Activated naive CD4-positive, alpha-beta T cell (primary cell): ENCODE measurements at places on chromosomes 2 and 18.

GRCh38 chr2:38446418-38446817 lies 69.3 kb upstream of the ATL2 start:
- no peak for DNase-seq

DNA sequence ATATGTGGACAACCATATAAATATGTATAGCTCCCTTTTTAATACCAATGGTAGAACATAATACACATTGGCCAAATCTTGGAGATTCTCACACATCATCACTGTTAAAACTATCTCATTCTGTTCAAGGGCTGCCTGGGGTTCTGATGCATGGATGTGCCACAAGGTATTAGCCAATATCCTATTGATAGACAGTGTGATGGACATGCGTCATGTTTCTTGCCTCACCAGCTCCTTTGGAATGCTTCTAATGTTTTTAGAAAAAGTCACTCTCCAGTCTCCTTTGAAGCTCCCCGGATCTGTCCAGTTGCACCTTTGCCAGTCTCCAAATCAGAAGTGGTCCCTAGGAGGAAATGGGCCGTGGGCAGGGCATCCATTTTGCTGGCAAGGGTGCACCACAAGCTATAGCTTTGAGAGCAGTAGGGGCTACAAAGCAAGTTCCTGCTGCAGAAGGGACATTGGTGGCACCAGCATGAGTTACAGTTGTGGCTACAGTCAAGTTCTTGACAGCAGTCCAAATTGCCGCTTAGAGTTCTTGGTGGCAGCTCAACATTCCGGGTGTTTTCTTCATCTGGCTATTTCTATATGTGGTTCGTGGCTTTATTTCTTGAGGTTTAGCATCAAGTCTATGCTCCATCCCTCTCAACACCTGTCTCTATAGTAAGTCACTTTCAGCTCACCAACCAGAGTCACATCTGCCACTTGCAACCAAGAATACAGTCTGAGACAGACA lies 25.1 kb upstream of the ATRAID start:
- DNase-seq: no peak

DNA sequence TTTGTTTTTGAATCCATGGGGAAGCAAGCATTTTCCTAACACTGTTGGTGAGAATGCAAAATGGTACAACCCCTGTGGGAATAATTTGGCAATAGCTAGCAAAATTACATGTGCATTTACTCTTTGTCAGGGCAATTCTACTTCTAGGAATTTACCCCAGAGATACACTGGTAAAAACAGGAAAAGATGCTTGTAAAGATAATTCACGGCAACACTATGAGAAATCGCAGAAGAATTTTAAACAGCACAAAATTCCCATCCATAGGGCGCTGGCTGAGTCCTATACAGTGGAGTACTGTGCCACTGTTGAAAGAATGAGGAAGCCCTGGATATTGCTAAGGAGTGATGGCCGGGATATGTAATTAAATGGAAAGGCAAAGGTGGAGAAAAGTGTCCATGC lies 75.8 kb downstream of the DGKD start:
- no peak for DNase-seq

DNA sequence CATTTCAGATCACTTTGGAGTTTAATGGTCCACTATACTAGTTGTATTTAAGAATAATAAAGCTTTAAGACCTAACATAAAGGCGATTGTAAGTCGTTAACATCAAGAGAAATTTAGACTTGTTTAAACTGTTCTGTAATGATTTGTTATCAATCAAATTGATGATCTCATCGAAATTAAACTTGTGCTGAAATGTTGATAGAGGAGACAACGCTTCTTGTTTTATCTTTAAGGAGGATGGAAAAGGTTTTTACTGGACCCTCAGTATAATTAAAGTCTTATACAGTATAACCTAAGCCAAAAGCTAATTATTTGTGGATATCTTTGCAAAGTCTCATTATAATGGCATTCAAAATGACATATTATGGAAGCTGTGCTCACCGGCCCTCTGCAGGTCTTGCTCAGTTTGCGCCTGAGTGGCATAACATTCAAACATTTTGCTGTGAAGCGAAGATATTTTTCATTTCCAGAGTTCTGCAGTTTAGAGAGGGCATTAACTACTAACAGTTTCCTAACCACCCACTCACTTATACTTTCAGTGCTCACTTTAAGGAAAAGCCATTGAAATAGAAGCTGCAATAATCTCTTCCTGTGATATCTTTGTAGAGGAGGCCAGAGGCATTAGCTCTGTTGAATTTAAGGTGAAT lies 1.4 kb upstream of the SERTAD2 start:
- DNase-seq: no peak

DNA sequence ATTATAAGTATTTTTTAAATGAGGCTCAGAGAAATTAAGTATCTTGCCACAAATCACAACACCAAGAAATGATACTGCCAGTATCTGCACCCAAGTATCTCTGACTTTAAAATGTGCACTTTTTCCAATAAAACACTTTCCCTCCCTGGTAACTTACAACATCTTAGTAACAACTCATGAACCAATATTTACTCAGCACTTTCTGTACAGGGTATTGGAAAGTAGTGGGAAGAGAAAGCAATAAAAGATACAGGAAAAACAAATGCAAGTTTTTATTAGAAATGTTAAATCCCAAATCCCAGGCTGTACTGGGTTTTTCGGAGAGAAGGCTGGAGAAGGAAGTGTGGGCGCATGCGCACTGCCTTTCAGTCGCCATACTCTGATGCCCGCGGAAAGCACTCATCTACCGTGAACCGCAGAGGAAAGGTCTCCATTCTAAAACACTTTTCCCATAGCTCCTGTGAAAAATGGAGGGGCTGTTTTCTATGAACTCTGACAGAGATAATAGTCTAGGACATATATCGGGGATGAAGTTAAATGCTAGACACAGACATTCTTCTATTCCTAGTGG lies 52.1 kb downstream of the L3MBTL4 start:
- no peak for DNase-seq

GRCh38 chr2:168184681-168185513 lies 62.5 kb downstream of the STK39 start:
- DNase-seq: no peak

GRCh38 chr18:72652990-72653593 lies 109.0 kb upstream of the CBLN2 start:
- DNase-seq: no peak

DNA sequence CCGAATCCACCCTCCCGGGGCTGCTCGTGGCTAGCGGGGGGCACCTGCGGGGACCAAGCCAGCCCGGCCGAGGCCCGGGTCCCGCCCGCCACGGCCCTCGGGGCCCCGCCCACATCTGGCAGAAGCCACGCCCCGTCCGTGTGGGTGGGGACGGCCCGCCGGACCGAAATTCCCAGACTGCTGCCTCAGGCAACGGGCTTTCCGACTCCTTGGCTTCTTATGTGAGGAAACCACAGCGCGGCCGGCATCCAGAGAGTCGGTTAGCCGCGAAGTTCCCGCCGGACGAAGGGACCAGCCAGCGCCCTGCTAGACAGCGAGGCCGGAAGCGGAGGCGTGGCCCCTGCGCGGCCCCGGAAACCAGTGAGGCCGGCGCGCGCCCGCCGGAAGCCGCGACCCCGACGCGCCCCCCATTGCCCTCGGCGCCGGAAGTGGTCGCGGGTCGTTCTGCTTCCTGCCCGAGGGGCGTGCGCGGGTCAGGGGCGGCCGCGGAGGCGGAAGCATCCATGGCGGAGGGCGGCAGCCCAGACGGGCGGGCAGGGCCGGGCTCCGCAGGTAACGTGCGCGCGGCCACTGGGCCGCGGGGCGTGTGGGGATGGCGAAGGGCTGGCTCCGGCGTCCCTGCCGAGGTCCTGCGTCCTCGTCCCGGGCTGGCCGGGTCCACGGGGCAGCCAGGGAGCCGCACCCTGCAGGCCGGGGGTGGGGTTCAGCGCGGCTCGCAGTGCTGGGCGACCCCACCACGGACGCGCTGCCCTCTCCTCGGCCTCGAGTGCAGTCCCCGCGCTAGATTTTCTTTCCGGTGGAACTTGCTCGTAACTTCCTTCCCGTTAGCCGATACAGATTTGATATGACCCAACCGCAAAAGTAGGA lies at the start of gene ASB1:
Gene ASB1, plus strand, starts transcription at position 360 of the 867 bp plus-strand sequence. Its CDS starts 144 bp downstream, at position 504.
- DNase-seq: peak; percentile 63

DNA sequence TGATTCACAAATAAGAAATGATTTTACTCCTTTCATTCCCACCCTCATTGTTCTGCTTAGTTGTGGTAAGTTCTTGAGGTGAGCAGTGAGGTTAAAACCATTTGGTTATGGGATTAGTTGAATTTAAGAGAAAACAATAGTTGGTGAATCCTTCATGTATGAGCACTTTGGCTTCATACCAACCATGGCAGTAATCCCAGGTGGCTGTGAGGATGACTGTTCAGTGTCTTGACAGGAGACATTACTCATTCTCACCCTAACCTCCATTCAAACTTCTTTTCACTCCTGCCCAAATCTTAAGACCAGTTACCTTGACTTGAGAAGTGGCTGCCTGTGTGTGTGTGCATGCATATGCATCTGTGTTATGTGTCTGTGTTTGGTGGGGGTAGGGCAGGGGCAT lies 143.1 kb downstream of the SETBP1 start:
- no peak for DNase-seq

- peak; percentile 50 for DNase-seq
Observed at GRCh38 chr18:13216711-13217465, 1.7 kb upstream of the LDLRAD4 start.

GRCh38 chr2:30714811-30715709 lies 92.2 kb downstream of the CAPN13 start:
- no peak for DNase-seq

- no peak for DNase-seq
Observed at GRCh38 chr2:46801731-46802664, 113.6 kb downstream of the MCFD2 start.
